ENCODE measurements at places on chromosomes 3 and 15.

DNA sequence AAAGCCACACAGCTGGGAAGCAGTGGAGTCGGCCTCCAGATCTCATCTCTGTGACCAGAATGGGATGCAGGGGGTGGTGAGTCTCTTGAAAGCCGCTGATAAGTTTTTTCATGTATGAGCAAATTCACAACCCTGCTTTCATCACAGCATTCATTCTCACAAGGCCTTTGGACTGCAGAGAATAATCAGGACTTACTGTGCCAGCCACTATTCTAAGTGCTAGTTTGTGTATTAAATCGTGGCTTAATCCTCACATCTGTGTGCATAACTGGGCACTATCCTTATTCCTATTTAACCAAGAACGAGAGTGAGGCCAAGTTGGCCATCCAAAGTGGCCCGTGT lies 64.2 kb upstream of the POLG start:
- H3K36me3 ChIP-seq, result no peaks in the 10 kb centered on the region
- peaks cover 9% of the 10 kb centered on the region for H3K4me1 ChIP-seq
- DNase-seq, result no peak
- peaks cover 2% of the 10 kb centered on the region for H3K27me3 ChIP-seq
- no peak overlapping the region for H3K4me3 ChIP-seq
- H3K27ac ChIP-seq, result no peak overlapping the region

DNA sequence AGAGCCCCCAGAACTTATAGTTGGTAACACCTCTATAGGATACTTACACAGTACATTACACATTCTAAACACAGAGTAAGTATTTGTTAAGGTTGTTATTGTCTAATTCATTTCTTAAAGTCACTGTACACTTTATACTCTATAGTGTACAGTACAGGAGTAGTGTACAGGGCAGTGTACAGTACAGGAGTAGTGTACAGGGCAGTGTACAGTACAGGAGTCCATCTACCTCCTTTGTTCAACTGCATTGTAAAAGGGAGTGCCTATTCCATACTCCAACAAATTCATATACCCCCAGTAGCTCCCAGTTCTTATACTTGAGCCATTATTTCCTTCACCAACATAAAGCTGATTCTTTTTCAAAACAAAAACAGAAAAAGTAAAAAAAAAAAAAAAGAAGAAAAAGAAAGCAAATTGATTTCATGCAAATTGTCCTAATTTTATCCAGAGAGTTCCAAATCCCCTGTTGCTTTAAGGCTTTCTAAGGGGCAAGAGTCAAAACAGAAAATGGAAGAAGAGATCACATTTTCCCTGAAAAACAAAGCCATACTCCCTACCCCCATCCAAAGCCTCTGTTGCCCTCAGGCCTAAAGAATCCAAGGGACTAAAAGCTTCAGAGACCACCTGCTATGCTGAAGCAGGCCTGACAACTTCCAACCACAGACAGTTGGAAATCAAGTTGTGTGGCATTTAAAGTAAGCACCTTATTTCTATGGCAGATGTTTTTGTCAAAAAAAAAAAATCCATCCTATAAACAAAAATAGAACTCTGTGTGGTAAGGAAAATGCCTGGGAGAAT lies 125.6 kb downstream of the PLCH1 start:
- H3K27ac ChIP-seq, result no peak overlapping the region
- no peaks in the 10 kb centered on the region for H3K27me3 ChIP-seq
- H3K36me3 ChIP-seq, result no peaks in the 10 kb centered on the region
- no peaks in the 10 kb centered on the region for H3K4me1 ChIP-seq

DNA sequence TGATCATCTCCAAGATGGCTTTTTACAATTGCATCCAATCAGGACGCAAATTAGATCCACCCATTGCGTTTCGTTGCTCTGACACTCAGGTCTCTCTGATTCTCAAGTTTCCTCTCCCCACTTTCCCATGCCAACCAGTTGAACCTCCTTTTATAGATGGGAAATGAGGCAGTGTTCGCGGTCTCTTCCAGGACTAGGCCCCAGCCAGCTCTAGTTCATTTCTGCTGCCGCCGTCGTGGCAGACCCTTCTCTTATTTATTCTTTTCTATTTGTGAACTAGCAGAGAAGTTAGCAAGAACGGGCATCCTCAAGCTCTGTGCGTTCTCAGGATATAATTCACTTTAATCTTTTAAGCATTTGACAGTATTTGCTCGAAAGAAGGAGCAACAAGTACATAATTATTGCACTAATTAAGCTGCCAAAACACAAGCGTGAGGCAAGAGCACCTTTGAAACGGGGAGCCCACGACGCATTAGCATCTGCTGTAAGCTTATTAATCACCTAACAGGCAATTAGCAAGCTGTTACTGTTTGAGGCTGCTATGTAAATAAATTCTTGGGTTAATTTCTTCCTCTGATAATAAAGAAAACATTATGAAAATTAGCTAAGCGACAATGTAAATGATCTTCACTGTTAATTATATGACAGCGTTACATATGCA lies 246.4 kb upstream of the TLE3 start:
- H3K27me3 ChIP-seq, result no peaks in the 10 kb centered on the region
- no peaks in the 10 kb centered on the region for H3K36me3 ChIP-seq
- H3K27ac ChIP-seq, result no peak overlapping the region
- peaks cover 8% of the 10 kb centered on the region for H3K4me1 ChIP-seq
- no peak overlapping the region for H3K4me3 ChIP-seq
- DNase-seq, result peak; percentile 8

GRCh38 chr3:53495146-53495519 lies 722 bp downstream of the CACNA1D start:
- H3K36me3 ChIP-seq, result no peaks in the 10 kb centered on the region
- no peak overlapping the region for H3K27ac ChIP-seq
- peaks cover 4% of the 10 kb centered on the region for H3K27me3 ChIP-seq
- no peaks in the 10 kb centered on the region for H3K4me1 ChIP-seq

DNA sequence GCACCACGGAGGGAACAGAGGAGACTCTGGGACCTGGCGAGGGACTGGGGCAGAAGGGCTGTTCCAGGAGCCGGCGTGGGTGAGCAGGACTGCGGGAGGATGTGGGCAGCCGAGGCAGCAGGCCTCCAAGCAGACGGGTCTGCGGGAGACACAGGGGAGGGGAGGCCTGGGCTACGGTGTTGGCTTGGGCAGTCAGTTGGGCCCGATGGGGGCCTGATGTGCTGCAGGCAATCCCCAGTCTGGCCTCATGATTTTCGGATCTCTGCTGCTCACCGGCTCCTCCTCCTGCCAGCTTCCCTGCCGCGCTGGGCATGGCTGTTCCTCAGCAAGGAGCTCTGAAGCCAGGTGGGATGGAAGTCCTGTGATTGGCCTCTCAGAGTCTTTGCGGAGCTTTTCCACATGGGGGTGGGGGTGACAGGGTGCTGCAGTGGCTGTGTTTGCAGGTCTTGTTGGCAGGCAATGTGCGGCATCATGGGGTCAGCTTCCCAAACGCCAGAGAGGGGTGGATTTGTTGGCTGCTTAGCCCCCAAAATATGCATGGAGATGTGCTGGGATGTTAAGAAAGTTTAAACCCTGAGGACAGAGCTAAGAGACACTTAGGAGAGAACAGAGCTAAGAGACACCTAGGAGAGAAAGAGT lies 19.3 kb downstream of the MINAR1 start:
- no peak overlapping the region for H3K27ac ChIP-seq
- H3K36me3 ChIP-seq, result no peaks in the 10 kb centered on the region
- DNase-seq, result no peak

DNA sequence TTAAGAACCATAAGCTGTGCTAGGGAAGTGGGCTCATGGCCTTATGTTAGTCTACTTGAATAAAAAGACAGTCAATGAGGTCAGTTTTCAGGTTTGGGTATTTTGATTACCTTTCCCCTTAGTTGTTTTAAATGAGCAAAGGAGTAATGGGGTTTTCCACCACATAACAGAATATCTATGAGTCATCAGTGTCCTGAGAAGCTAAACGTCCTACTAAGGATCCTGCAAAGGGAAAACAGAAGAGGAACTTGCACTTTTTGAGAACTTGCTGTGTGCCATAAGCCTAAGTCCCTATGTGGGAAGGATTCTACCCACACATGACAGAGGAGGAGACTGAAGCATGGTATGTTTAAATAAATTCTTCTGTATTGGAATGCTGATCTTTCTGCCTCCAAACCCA lies 292.8 kb upstream of the TMC3 start:
- no peak overlapping the region for H3K27ac ChIP-seq
- H3K36me3 ChIP-seq, result no peaks in the 10 kb centered on the region
- H3K27me3 ChIP-seq, result no peaks in the 10 kb centered on the region
- H3K4me1 ChIP-seq, result no peaks in the 10 kb centered on the region

- H3K36me3 ChIP-seq, result no peaks in the 10 kb centered on the region
- no peaks in the 10 kb centered on the region for H3K27me3 ChIP-seq
- peaks cover 8% of the 10 kb centered on the region for H3K4me1 ChIP-seq
- no peak overlapping the region for H3K4me3 ChIP-seq
- DNase-seq, result no peak
Measured at GRCh38 chr3:157092230-157092629, 67.7 kb downstream of the CCNL1 start.

DNA sequence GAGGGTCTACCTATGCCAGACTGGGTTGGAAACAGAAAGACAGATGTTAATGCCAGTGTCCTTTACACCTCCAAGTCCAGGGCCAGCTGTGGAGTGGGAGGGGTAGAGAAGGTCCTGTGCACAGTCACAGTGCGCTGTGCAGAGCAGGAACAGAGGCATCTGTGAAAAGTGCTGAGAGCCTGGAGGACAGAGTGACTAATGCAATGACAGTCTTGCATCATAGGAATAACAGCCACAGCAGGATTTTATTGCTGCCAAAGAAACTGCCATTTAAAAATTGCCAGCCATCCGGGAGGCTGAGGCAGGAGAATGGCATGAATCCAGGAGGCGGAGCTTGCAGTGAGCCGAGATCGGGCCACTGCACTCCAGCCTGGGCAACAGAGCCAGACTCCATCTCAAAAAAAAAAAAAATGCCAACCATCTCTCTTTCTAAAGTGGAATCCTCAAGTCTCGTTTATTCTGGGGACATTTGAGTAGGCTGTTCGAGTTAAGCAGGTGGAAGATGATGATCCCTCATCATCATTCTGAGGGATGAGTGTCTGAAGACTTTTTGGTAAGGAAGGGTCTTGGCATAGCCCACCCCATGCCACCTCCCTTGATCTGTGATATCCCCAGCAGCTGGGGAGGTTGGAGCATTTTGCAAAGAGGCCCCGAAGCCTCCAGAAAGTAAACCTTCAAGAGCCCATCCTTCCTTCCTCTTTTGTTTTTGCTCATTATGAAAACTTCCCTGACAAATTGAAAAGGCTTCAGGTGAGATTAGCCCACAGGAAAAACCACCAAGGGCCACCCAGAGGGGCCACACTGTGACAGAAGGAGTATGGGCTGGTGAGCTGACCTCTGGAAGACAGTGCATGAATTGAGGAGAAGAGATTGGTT lies 7.7 kb downstream of the CCR2 start:
- H3K4me3 ChIP-seq, result no peak overlapping the region
- no peak for DNase-seq
- H3K4me1 ChIP-seq, result no peaks in the 10 kb centered on the region
- H3K27ac ChIP-seq, result no peak overlapping the region
- H3K27me3 ChIP-seq, result no peaks in the 10 kb centered on the region

DNA sequence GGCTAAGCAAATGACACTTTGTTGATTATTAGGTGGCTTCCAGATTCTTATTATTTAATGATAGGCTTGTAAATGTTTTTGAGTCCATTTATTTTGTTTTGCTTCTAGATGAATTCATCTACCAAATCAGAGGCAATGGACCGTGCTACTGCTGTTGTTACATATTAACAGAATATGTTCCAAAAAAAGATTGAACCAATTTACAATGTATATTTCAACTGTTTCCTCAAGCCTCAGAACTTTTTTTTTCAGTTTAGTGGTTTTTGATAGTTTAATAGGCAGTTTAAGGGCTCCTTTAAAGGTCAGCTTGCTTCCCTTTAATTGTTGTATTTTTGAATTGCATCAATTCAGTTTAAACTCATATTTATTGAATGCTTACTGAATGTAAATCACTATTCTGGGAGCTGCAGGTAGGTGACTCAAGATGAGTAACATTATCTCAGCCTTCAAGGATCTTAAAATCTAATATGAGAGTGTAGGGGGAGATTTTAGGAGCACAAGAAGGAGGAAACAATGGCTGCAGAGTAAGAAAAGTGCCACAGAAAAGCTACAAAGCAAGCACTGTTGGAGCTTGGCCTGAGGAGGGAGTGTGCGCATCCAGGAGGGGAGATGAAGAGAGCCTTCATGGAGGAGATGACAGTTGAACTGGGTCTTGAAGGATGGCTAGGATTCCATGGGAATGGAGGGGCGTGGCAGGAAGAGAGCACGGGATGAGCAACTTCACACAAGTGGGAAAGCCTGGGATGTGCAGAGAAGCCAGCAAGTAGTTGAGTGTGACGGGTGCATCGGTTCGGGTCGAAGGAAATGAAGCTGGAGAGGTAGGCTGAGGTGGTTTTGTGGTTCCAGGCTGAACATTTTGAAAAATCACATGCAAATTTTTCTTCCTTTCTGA lies 14.7 kb downstream of the MAP2K1 start:
- no peak for DNase-seq
- H3K27ac ChIP-seq, result no peak overlapping the region
- no peaks in the 10 kb centered on the region for H3K27me3 ChIP-seq
- H3K36me3 ChIP-seq, result no peaks in the 10 kb centered on the region
- H3K4me1 ChIP-seq, result no peaks in the 10 kb centered on the region
- H3K4me3 ChIP-seq, result no peak overlapping the region

DNA sequence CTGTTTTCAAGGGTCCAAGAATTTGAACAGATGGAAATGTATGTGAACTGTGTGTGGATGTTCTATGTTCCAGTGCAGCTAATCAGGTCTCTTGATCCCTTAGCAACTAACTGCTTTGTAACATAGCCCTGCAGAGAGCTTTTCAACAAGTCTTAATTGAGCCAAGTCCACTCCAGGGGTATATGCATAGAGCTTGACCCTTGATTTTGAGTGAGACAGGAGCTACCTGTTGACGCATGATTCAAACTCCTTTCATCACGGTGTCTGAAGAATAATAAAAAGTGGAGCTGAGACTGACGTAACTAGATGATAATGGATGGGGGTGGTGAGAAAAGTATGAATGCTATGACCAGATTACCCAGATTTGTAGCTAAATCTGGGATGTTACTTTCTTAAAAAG lies 93.3 kb upstream of the CCDC54 start:
- H3K4me3 ChIP-seq, result no peak overlapping the region
- no peak overlapping the region for H3K27ac ChIP-seq
- H3K27me3 ChIP-seq, result no peaks in the 10 kb centered on the region
- DNase-seq, result no peak
- H3K4me1 ChIP-seq, result no peaks in the 10 kb centered on the region

DNA sequence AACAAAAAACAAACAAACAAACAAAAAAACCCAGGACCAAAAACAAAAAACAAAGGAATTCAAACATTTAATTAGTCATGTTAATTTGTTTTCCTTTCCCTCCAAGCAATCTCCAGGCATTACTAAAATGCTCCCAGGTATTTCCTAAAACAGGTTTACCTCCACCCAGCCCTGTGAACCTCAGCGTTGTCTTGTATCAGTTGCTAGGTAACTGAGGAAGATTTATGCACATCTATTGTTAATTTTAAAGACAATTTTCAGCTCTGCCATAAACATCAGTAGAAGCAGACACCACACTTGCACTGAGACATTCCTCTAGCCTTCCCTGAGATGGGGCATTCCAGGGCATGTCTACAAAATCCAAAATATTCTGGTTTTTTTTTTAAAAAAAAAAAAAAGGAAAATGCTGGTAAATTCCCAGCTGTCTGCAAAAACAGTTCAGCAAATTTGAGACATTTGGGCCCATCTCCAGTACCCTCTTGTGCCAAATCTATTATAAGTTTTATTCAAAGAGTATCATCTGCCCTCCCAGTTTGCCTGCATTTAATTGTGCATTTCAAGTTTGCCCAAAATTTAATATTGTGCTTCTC lies 227.6 kb downstream of the ADAMTS9 start:
- H3K36me3 ChIP-seq, result no peaks in the 10 kb centered on the region
- no peaks in the 10 kb centered on the region for H3K27me3 ChIP-seq
- H3K4me1 ChIP-seq, result no peaks in the 10 kb centered on the region
- H3K27ac ChIP-seq, result no peak overlapping the region
- DNase-seq, result no peak
- H3K4me3 ChIP-seq, result no peak overlapping the region
